ENCODE measurements at places on chromosomes 7 and 10.

DNA sequence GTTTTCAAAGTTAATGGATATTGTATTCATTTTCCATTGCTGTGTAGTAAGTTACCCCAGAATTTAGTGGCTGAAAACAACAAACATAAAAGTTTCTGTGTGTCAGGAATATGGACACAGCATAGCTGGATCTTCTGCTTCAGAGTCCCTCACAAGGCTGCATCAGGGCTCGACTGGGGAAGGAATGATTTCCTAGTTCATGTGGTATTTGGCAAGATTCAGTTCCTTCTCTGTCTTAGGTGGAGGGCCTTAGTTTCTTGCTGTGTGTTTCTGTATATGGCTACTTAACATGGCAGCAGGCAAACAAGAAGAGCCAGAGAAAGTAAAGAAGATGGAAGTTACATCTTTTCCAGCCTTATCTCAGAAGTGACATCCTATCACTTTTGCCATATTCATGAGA lies 51.1 kb downstream of the TPST1 start:
- DNase-seq = no peak

- peak; percentile 10 for DNase-seq
Measured at GRCh38 chr10:2463316-2463715, 604.0 kb upstream of the PFKP start.

GRCh38 chr7:915291-916218 lies 38.9 kb downstream of the ADAP1 start:
- no peak for DNase-seq

- DNase-seq = no peak
Measured at GRCh38 chr10:71432101-71432905, 35.6 kb downstream of the CDH23 start.

GRCh38 chr10:50605951-50606270 lies 17.8 kb downstream of the SGMS1 start:
- no peak for DNase-seq
